Activated CD4-positive, alpha-beta memory T cell treated with anti-CD3 and anti-CD28 coated beads, Interleukin-2, amount 10 ng/mL, durations not matched to agents 7 days and 5 days (primary cell): ENCODE measurements at places on chromosomes 3 and 15.

DNA sequence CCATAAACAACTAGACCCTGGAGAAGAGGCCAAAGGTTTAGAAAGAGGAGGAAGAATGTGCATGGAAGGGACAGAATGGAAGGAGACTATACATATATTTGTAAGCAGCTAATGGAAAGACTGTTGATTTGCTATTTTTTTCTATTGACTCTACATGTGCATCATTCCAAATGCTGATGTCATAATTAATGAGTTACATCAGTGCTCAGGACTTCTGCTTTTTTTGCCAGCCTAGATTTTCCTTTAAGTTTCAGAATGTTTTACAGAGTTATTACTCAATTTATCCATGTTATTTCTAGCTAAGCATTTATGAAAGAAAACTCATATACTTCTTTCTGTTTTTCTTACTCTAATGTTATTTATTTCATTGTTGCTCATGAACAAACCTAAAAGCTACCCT is 62.6 kb upstream of the VGLL3 start:
- no peak for DNase-seq
- H3K27me3 ChIP-seq = no peaks in the 10 kb centered on the region
- no peaks in the 10 kb centered on the region for H3K4me1 ChIP-seq
- no peak overlapping the region for H3K4me3 ChIP-seq
- no peaks in the 10 kb centered on the region for H3K36me3 ChIP-seq
- H3K27ac ChIP-seq = no peak overlapping the region

GRCh38 chr3:14687360-14687759 is 12.4 kb downstream of the C3orf20 start:
- H3K27me3 ChIP-seq = no peaks in the 10 kb centered on the region
- H3K4me1 ChIP-seq = no peaks in the 10 kb centered on the region
- H3K4me3 ChIP-seq = no peak overlapping the region
- H3K36me3 ChIP-seq = no peaks in the 10 kb centered on the region

GRCh38 chr15:72982714-72983113 is 69.5 kb upstream of the NEO1 start:
- H3K27ac ChIP-seq = no peak overlapping the region
- H3K4me1 ChIP-seq = no peaks in the 10 kb centered on the region
- H3K4me3 ChIP-seq = no peak overlapping the region
- H3K36me3 ChIP-seq = no peaks in the 10 kb centered on the region

- H3K27ac ChIP-seq = no peak overlapping the region
- no peaks in the 10 kb centered on the region for H3K36me3 ChIP-seq
- peaks cover 56% of the 10 kb centered on the region for H3K4me1 ChIP-seq
- no peak overlapping the region for H3K4me3 ChIP-seq
- H3K27me3 ChIP-seq = no peaks in the 10 kb centered on the region
- no peak for DNase-seq
These were observed 19.1 kb upstream of the RAP2B start for GRCh38 chr3:153142961-153143360.

DNA sequence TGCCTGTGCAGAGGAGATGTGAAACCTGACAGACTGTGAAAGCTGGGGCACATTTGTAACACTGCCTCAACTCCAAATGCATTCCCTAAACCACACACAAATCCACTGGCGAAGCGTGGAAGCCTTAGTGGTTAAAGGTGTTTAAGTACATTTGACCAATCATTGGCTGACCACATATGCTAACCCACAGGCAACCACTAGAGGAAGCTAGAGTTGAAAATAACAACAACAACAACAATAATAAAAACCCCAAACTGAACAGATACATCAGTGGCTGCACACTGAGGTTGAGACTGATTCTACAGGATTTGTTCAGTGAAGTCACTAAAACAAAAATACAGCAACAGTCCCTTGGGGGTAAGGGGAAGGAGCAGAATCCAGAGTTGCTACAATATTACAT is 129.7 kb downstream of the TJP1 start:
- H3K4me1 ChIP-seq = no peaks in the 10 kb centered on the region
- H3K4me3 ChIP-seq = no peak overlapping the region
- no peaks in the 10 kb centered on the region for H3K36me3 ChIP-seq
- H3K27me3 ChIP-seq = peaks cover 3% of the 10 kb centered on the region
- no peak for DNase-seq
- H3K27ac ChIP-seq = no peak overlapping the region

DNA sequence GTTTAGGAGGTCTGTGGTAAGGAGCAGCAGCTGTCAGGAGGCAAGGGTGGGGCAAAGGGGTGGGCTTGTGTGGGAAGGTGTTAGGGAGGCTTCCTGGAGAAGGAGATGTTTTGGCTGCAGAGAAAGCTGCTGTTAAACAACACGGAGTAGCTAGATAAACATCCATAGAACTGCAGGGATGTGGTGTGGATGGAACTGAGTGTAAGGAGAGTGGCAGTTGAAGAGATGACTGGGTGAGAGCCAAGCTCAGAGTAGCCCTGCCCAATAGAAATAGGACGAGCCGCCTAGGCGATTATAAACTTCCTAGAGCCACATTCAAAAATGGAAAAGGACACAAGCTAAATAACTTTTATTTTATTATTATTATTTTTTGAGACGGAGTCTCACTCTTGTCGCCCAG is 19.9 kb downstream of the RPLP1 start:
- peaks cover 24% of the 10 kb centered on the region for H3K27me3 ChIP-seq

GRCh38 chr15:55993804-55994560 is 570 bp upstream of the NEDD4 start:
- H3K27ac ChIP-seq = no peak overlapping the region
- H3K4me1 ChIP-seq = peaks cover 19% of the 10 kb centered on the region
- H3K36me3 ChIP-seq = peaks cover 5% of the 10 kb centered on the region
- H3K27me3 ChIP-seq = peaks cover 26% of the 10 kb centered on the region
- DNase-seq = no peak

- H3K4me3 ChIP-seq = no peak overlapping the region
- H3K27me3 ChIP-seq = no peaks in the 10 kb centered on the region
- H3K4me1 ChIP-seq = peaks cover 12% of the 10 kb centered on the region
- no peaks in the 10 kb centered on the region for H3K36me3 ChIP-seq
- no peak for DNase-seq
These were observed 262.7 kb downstream of the ZBTB20 start for GRCh38 chr3:114884213-114884923.

- H3K27ac ChIP-seq = peak overlapping the region; percentile 97
- no peaks in the 10 kb centered on the region for H3K27me3 ChIP-seq
- H3K36me3 ChIP-seq = peaks cover 45% of the 10 kb centered on the region
- peaks cover 55% of the 10 kb centered on the region for H3K4me1 ChIP-seq
These were observed 9.2 kb downstream of the EIF3J start for GRCh38 chr15:44545913-44546802.

- H3K4me3 ChIP-seq = no peak overlapping the region
- H3K27me3 ChIP-seq = peaks cover 6% of the 10 kb centered on the region
- no peak for DNase-seq
These were observed 11.2 kb downstream of the TGM4 start for GRCh38 chr3:44885618-44886017.

- no peaks in the 10 kb centered on the region for H3K27me3 ChIP-seq
- H3K27ac ChIP-seq = no peak overlapping the region
- no peaks in the 10 kb centered on the region for H3K36me3 ChIP-seq
These were observed 221.5 kb downstream of the P3H2 start for GRCh38 chr3:189899186-189899585.

- no peaks in the 10 kb centered on the region for H3K27me3 ChIP-seq
- H3K4me3 ChIP-seq = no peak overlapping the region
- peaks cover 6% of the 10 kb centered on the region for H3K4me1 ChIP-seq
- H3K27ac ChIP-seq = no peak overlapping the region
- peaks cover 29% of the 10 kb centered on the region for H3K36me3 ChIP-seq
- DNase-seq = no peak
These were observed 18.6 kb downstream of the DCP1A start for GRCh38 chr3:53328746-53329145.

DNA sequence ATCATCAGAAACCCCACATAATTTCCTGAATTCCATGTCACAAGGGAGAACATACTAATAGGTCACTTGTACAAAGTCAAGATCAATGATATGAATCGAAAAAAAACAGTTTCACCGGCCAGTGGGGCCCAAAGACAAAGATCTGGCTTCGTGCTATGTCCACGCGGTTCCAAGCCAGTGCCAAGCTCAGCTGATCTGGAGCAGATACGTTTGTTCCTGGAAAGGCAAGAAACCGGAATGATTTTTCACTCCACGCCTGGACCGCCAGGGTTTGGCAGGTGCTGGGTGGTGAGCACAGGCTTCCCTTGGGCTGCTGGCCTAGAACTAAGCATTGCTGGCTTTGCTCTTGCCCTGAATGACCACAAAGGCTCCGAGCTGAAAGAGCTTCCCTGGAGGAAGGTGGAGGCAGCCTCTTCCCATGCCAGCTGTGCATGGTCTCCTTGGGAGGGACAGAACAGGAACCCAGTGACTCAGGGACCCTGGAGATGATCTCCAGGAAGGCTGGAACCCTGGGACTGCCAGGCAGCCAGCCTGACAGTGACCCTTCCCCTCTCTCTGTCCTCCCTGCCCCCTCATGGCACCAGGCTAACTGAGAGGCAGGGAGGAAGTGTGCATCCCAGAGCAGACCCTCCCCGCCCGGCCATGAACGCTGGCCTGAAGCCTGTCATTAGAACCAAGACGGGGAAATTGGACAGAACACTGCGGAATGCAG is 40.9 kb downstream of the TRPM1 start:
- no peaks in the 10 kb centered on the region for H3K4me1 ChIP-seq
- no peak overlapping the region for H3K4me3 ChIP-seq
- H3K36me3 ChIP-seq = no peaks in the 10 kb centered on the region

- no peaks in the 10 kb centered on the region for H3K36me3 ChIP-seq
- no peaks in the 10 kb centered on the region for H3K27me3 ChIP-seq
- no peak overlapping the region for H3K27ac ChIP-seq
- no peak for DNase-seq
- no peak overlapping the region for H3K4me3 ChIP-seq
- H3K4me1 ChIP-seq = peaks cover 21% of the 10 kb centered on the region
These were observed 52.3 kb downstream of the PGPEP1L start for GRCh38 chr15:98955331-98955730.

- peaks cover 2% of the 10 kb centered on the region for H3K4me1 ChIP-seq
- no peak overlapping the region for H3K27ac ChIP-seq
- H3K27me3 ChIP-seq = no peaks in the 10 kb centered on the region
- peaks cover 52% of the 10 kb centered on the region for H3K36me3 ChIP-seq
These were observed 12.4 kb downstream of the GORASP1 start for GRCh38 chr3:39094851-39095677.

- no peak overlapping the region for H3K27ac ChIP-seq
- H3K36me3 ChIP-seq = peaks cover 28% of the 10 kb centered on the region
- peaks cover 38% of the 10 kb centered on the region for H3K4me1 ChIP-seq
- no peak overlapping the region for H3K4me3 ChIP-seq
- no peaks in the 10 kb centered on the region for H3K27me3 ChIP-seq
- DNase-seq = no peak
These were observed 22.4 kb downstream of the MCTP2 start for GRCh38 chr15:94253742-94254141.

- H3K36me3 ChIP-seq = no peaks in the 10 kb centered on the region
- peaks cover 6% of the 10 kb centered on the region for H3K27me3 ChIP-seq
- no peak overlapping the region for H3K27ac ChIP-seq
- H3K4me3 ChIP-seq = no peak overlapping the region
- H3K4me1 ChIP-seq = no peaks in the 10 kb centered on the region
- DNase-seq = no peak
These were observed 120.1 kb downstream of the SMAD6 start for GRCh38 chr15:66822114-66822513.

DNA sequence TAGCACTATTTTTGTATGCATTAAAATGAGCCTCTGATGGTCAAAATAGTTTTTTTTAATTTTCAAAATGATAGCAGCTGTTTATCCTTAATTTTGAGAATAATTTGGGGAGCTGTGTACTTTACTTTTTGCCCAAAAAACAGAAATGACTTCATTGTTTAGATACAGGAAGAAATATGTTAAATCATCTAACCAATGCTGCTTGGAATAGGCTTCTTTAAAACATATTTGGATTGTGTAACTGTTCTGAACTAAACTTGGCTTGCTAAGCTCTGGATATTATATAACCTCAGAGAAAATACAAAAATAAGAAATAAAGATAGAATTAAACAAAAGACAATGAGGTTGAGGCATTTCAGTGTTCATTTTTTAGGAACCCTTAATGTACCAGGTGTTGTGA is 119.3 kb downstream of the SERPINI1 start:
- no peak overlapping the region for H3K4me3 ChIP-seq
- DNase-seq = no peak
- no peaks in the 10 kb centered on the region for H3K4me1 ChIP-seq
- H3K27me3 ChIP-seq = peaks cover 1% of the 10 kb centered on the region

DNA sequence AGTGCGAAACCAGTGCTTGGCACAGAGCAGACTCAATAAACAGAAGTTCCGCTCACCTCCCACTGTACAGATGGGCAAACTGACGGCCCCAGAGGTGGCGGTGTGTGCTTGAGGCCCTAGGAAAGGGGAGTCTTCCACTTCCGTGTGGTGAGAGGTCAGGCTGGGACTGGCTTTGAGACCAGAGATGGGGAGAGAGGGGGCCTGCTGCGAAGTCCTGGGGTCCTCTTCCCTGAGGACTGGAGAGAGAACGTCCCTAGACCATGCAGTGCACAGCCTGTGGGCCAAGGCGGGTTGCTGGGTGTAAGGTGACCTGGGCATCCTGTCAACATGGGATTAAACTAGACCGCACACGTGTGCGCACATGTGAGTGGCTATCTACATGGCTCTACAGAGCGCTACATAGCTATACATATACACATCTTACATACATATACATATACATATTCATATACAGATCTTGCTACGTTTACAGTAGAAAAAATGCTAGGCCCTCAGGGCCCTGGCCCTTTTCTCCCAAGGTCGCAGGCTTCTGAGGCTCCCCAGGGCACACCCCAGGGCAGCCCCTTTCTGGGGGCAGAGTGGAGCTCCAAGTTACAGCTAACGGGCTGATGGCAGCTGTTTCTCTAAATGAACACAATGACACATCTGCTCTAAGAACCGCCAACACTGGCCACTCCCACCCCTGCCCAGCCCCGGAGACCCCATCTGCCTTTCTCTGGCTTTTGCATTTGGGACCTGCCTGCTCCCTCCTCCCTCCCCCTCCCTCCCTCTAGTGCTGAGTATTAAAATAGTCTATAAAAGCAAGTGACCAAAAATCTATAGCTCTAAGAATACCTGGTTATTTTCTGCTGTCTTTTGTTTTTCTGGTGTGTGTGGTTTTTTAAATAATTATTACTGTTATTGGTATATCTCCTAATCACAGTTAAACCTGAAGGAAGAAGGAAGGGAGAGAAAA is 47.0 kb downstream of the HCN4 start:
- H3K27me3 ChIP-seq = peaks cover 14% of the 10 kb centered on the region
- peaks cover 4% of the 10 kb centered on the region for H3K4me1 ChIP-seq
- no peak for DNase-seq

DNA sequence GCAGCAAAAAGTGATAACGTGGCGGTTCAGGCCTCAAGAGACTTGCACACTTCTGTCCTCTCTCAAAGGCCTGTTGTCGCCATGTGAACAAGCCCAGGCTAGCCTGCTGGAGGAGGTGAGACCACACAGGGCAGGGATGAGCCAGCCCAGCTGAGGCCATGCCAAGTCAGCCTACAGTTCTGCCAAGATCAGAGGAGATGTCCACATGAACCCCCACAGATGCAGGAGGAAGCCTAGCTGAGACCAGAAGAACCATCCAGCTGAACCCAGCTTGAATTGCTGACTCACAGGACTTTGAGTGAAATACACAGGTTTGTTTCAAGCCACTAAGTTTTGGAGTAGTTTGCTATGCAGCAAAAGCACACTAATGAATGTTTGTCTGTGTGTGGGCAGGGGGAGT is 50.3 kb upstream of the SEC13 start:
- peaks cover 5% of the 10 kb centered on the region for H3K27me3 ChIP-seq
- H3K36me3 ChIP-seq = no peaks in the 10 kb centered on the region
- no peak overlapping the region for H3K4me3 ChIP-seq
- no peak for DNase-seq
